Central memory CD8-positive, alpha-beta T cell (primary cell): ENCODE measurements at places on chromosomes 11 and 22.

DNA sequence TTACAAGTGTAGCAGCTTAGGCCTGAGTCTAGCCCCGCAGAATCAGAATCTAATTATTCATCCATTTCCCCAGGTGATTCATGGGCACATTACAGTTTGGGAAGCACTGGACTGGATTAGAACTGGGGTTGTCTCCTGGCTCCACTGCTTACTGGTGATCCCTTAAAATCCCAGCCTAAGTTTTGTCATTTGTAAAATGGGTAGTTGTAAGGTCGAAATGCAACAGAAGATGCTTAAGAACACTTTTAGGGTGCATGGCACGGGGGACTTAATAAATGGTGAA lies 1.3 kb downstream of the STX3 start:
- DNase-seq, result no peak

- no peak for DNase-seq
Measured at GRCh38 chr11:10451426-10452116, 3.5 kb upstream of the AMPD3 start.

DNA sequence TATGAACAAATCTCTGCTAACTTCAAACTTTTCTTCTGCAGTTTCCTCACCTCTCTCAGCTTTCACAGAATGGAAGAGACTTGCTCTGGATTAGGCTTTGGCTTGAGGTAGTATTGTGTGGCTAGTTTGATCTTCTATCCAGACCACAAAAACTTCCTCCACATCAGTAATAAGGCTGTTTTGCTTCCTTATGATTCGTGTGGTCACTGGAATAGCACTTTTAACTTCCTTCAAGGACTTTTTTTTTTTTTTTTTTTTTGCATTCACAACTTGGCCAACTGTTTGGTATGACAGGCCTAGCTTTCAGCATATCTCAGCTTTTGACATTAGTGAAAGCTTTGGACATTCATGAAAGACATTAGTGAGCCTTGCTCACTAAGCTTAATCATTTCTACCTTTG lies 47.5 kb upstream of the LRRC55 start:
- DNase-seq, result no peak

- no peak for DNase-seq
Measured at GRCh38 chr22:38285018-38285417, 12.2 kb upstream of the TMEM184B start.

DNA sequence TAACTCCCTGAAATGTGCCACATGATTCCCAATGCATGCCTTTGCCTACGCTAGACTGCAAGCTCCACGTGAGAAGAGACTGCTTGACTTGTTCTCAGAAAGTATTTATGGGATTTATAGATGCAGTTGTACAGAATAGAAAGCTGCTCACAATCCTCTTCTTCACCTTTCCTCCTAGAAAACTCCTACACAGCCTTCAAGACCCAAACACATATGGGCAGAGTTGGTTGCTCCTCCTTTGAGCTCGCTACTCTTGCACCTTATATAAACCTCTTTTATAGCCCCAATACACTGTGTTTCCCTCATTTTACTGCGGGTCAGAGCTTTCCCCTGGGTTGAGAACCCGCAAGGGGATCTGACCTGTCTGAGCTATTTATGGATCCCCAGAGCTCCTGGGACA lies 16.4 kb downstream of the C1QTNF6 start:
- DNase-seq, result no peak

DNA sequence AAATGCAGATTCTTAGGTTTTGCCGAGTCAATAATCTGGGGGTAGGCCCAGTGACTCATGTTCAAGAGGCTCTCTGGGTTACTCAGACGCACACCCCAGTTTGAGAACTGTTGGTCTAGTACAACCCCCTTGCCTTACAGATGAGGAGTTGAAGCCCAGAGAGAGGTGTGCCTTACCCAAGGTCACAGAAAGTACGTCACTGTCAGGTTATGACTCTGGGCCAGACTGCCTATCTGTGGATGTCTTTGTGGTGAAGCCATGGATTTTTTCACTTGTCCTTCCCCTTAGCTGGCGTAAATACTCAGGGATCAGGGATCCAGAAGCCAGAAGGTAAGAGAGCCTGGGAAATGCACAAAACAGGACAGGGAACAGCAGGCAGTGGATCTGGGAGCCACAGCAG lies 25.2 kb upstream of the NECTIN1 start:
- DNase-seq, result no peak

DNA sequence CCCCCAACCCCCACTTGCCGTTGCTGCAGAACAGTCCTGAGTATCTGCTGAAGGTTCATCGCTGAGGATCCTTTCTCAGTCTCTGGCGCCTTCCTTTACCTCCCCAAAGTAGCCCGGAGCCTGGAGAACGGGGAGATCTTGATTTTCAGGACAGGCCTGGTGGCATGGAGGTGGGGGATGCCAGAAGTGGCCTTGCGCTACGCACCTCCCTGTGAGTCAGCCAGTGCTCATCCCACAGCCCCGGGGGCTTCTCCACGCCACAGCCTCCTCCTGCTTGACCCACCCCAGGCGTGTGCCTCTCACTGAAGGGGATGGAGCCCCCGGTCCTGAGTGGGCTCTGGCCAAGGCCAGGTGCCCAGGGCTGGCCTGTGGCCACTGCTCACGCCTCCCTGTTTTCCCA lies 339.6 kb downstream of the TBC1D22A start:
- no peak for DNase-seq

DNA sequence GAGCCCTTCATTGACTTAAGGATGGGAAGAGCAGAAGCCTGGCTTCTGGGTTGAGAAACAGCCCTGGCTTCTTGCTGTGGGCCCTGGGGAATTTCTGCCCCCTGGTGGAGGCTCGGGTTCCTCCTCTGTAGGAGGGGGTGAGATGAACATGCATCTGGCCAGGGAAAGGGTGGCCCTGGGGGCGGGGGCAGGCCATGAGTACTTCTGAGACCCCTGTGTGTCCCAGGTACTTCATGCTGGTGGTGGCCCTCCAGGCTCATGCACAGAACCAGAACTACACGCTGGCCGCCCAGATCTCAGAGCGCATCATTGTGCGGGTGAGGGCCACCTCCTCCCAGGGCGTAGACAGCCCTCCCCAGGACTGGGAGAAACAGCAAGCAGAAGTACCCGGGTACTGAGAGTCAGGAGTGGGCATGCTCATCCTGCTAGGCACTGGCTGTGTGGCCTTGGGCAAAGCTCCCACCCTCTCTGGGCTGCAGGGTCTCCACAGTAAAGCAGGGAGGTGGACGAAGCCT lies 15.8 kb downstream of the TMEM258 start:
- peak; percentile 33 for DNase-seq

DNA sequence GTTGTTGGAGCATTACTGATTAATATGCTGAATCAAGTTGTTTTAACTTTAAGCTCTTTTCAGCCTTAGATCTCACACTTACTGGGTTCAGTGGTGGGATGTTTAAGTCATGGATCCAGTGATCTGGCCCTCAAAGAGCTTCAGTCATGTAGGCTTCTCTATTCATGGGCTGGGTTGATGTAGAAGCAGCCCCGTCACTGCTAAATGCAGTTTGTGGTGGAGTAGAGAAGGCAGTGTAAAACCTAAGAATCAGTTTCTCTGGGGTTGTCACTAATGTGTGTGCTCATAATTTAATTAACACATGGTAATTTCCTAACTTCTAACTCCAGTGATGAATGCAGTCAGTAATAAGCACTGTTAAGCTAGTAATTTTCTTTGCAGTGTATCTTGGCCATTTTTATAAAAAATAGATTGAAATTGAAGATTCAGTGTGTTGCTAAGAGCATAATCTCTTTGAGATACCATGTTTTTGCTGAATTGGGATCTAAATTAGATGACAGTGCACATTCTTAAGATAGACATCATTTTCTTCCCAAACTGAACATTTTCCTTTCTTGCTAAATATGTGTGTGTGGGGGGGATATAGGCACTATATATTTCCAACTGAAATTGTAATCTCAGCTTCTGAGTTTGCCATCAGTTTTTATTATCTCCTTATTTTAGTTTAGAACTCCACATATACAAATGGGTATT lies 9.0 kb downstream of the SPCS2 start:
- no peak for DNase-seq

DNA sequence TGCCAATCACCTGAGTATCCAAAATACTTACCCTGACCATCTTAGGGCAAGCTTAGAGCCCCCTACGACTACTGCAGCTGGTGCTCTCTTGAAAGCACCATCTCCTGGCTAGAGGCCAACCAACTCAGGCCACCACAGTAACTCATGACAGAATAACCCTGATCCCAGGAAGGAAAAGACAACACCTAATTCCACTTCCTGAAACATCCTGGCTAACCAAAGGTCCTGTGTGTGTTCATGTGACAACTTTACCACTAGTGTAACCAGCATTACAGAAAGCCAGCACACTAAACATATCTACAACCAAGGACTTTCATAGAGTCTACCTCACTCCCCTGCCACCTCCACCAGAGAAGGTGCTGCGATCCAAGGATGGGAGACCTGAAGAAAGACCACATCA lies 17.4 kb upstream of the TMEM45B start:
- no peak for DNase-seq

GRCh38 chr11:87861030-87861429 lies 314.2 kb downstream of the RAB38 start:
- DNase-seq, result no peak

DNA sequence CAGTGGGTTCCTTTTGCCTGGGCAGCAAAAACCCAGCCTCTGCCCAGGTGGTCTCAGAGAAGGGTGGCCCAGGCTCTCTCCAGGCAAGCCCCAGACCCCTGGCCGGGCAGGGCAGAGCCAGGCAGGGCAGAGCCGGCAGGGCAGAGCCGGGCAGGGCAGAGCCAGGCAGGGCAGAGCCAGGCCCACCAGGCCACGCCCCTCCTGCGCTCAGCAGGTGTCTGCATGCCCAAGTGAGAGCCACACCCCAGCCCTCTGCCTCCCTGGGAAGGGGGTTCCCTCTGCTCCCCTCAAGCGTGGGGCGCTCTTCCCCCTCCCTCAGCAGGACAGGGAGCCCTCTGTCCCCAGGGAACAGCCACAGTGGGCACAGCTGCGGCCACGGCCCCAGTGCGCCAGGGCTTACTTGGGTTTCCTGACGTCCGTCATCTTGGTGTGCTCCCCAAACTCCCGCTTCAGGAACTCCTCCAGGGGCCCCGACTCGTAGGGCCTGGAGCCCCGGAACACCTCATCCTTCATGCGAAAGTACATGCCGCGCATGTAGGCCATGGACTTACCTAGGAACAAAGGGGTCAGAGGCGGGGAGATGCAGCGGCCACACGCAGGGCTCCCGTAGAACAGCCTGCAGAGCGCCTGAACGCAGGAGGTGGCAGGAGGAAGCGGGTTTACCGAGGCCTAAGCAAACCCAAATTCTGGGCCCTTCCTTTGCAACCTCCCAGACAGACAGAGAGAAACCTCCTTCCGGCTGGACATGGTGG lies 10.1 kb upstream of the BAIAP2L2 start:
- no peak for DNase-seq

- DNase-seq, result no peak
Measured at GRCh38 chr11:126824035-126824607, 176.4 kb downstream of the KIRREL3 start.

GRCh38 chr11:40391679-40392078 lies 1067.8 kb downstream of the LRRC4C start:
- DNase-seq, result no peak

- no peak for DNase-seq
Measured at GRCh38 chr22:44391481-44392445, 79.0 kb upstream of the SHISAL1 start.

- no peak for DNase-seq
Measured at GRCh38 chr11:68750195-68751003, 921 bp downstream of the TESMIN start.

- no peak for DNase-seq
Measured at GRCh38 chr11:130023204-130023603, 20.6 kb upstream of the PRDM10 start.

GRCh38 chr22:48868554-48868953 lies 959.1 kb downstream of the BRD1 start:
- DNase-seq, result no peak

- no peak for DNase-seq
Measured at GRCh38 chr11:118111019-118111743, 24.4 kb upstream of the SMIM35 start.
